ENCODE measurements at places on chromosomes 3 and 15.

- DNase-seq: no peak
Observed at GRCh38 chr3:9949115-9949514, 3.1 kb downstream of the PRRT3 start.

GRCh38 chr3:111874177-111874820 lies 15.2 kb downstream of the PHLDB2 start:
- peak; percentile 76 for DNase-seq

GRCh38 chr15:63805993-63806980 lies 27.5 kb downstream of the HERC1 start:
- DNase-seq: no peak

DNA sequence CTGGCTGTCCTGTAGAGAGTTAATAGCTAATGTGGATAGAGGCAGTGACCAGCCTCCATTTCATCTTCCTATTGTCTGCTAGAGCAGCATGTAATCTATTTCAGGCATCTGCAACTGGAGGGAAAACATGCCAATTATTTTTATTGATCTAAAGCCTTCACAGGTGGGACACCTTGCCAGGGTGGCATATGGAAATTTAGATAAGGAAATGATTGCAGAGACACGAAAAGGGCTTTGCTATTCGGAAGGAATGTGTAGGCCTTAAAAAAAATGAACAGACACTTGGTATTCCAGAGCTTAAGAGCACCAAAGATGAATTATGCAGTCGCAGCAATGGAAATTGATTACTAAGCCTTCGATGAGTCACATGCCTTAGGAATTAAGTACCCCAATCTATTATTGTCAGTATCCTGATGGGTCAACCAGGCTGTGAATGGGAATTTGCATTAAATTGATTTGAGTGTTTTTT lies 454.7 kb downstream of the SQOR start:
- DNase-seq: no peak

- peak; percentile 78 for DNase-seq
Observed at GRCh38 chr3:57646723-57647122, 46.2 kb downstream of the DENND6A start.

All from mammary epithelial cell (primary cell).